H9 (cell line): ENCODE measurements at places on chromosomes 16 and 17. TPM values are rescaled to one million over a fixed set of nuclear protein-coding genes. Genes with fewer than 3 reads are reported as not detected.

TNFRSF13B gene
- total RNA-seq: 0.11 and 0.28 TPM in 2 replicates

GAST gene
- not detected in 2 replicates for total RNA-seq

PRSS36 gene
- 0.66 and 0.72 TPM in 2 replicates for total RNA-seq

RPS15A gene
- total RNA-seq: 1,968 and 1,990 TPM in 2 replicates
